B cell (primary cell): ENCODE measurements at places on chromosomes 12 and 14. TPM values are rescaled to one million over a fixed set of nuclear protein-coding genes. Genes with fewer than 3 reads are reported as not detected.

The PLBD1 gene
- total RNA-seq = 0.87 and 1.1 TPM in 2 replicates

GRCh38 chr12:104605685-104606084 is 148.9 kb downstream of the CHST11 start:
- peaks cover 31% of the 10 kb centered on the region for H3K4me1 ChIP-seq
- DNase-seq = no peak
- H3K27me3 ChIP-seq = no peaks in the 10 kb centered on the region

DNA sequence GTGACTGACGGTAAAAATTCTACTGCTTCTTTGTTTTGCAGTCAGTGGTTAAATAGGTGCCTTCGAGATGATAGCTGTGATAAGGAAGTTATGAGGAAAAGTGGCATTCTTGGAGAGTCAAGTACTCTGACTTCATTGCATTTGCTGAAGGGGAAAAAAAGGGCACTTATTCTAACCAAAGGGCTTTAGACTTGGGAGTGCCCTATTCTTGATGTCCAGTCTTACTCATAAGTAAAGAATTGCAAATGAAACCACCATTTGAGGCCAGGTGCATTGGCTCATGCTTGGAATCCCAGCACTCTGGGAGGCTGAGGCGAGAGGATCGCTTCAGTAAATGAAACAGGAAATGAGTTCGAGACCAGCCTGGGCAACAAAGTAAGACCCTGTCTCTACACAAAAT is 40.3 kb downstream of the BRAP start:
- H3K27ac ChIP-seq = no peak overlapping the region
- H3K4me1 ChIP-seq = no peaks in the 10 kb centered on the region
- no peak for DNase-seq
- H3K4me3 ChIP-seq = no peak overlapping the region
- H3K27me3 ChIP-seq = no peaks in the 10 kb centered on the region

- H3K27ac ChIP-seq = no peak overlapping the region
- DNase-seq = peak; percentile 79
These were observed 12.4 kb upstream of the SMUG1 start for GRCh38 chr12:54201001-54201794.

DNA sequence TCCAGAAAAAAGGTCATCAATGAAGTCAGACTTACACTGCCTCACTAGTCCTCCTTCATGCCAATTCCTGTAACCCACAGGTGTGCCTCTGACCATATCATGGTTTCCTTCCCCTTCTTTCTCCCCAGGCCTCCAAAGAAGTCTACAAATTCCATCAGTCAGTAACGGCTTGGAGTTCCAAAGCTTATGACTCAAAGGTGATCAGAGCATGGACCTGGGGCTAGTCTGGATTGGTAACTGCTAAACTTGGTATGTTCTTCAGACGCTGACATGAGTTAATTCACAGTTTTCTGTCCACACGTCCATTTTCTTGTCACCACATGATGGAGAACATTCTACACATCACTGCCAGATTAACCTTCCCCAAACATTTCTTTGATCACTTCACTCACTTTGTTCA is 560.4 kb downstream of the ETNK1 start:
- DNase-seq = no peak
- H3K27me3 ChIP-seq = no peaks in the 10 kb centered on the region
- H3K27ac ChIP-seq = no peak overlapping the region
- H3K4me3 ChIP-seq = no peak overlapping the region
- no peaks in the 10 kb centered on the region for H3K4me1 ChIP-seq
- H3K36me3 ChIP-seq = no peaks in the 10 kb centered on the region

The C1QL4 gene
- not detected in 2 replicates for total RNA-seq

The TRPV4 gene
- total RNA-seq = not detected in 2 replicates

DNA sequence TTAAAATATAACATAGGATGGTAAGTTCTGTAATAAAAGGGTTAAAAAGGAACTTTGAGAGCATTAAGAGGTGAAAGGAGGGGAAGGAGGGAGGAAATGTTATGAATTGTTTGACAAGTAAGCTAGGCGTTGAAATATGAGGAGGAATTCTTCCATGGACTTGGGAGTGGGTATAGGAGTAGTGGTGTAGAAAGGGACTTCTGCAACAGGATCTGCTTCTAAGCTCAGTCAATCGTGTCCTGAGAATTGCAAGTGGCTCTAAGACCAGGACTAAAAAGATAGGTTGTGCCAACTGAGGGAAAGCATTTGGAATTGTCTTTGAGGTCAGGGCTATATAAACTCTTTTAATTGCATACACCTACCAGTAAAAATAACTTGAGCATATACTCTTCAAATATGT is 74.1 kb upstream of the SLC38A2 start:
- no peak for DNase-seq
- H3K4me1 ChIP-seq = peaks cover 7% of the 10 kb centered on the region
- H3K4me3 ChIP-seq = no peak overlapping the region
- no peaks in the 10 kb centered on the region for H3K36me3 ChIP-seq

- peak overlapping the region; percentile 27 for H3K27ac ChIP-seq
- H3K4me1 ChIP-seq = peaks cover 95% of the 10 kb centered on the region
- DNase-seq = peak; percentile 36
- H3K36me3 ChIP-seq = no peaks in the 10 kb centered on the region
- no peak overlapping the region for H3K4me3 ChIP-seq
- no peaks in the 10 kb centered on the region for H3K27me3 ChIP-seq
These were observed 8.8 kb downstream of the SUSD6 start for GRCh38 chr14:69620211-69620611.

The CLEC6A gene
- total RNA-seq = not detected in 2 replicates

The PPFIA2 gene
- not detected in 2 replicates for total RNA-seq
